ENCODE measurements at places on chromosomes 2 and 18.

- no peak for DNase-seq
These were observed 613.1 kb downstream of the ZEB2 start for GRCh38 chr2:143906850-143907249.

DNA sequence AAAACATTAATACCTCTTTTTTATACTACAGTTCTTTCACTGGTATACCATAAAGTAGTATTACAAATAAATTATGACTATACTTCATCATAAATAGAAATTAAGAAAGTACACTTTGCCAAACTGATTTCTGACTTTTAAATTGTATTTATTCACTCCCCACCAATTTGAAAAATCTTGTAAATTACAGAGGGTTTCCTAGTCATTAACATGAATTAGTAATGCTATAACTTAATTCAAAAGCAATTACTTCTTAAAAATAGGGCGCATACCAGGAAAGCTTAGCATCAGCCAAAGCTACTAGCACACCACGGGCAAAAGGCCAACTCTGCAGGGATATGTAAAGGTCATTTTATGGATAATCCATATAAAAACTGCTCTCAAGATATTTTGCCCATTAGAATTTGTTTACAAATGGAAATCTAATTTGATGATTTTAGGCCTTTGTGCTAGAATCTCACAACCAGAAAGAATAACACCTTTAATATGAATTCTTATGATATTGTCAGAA lies 142.3 kb downstream of the PIGN start:
- DNase-seq = no peak

DNA sequence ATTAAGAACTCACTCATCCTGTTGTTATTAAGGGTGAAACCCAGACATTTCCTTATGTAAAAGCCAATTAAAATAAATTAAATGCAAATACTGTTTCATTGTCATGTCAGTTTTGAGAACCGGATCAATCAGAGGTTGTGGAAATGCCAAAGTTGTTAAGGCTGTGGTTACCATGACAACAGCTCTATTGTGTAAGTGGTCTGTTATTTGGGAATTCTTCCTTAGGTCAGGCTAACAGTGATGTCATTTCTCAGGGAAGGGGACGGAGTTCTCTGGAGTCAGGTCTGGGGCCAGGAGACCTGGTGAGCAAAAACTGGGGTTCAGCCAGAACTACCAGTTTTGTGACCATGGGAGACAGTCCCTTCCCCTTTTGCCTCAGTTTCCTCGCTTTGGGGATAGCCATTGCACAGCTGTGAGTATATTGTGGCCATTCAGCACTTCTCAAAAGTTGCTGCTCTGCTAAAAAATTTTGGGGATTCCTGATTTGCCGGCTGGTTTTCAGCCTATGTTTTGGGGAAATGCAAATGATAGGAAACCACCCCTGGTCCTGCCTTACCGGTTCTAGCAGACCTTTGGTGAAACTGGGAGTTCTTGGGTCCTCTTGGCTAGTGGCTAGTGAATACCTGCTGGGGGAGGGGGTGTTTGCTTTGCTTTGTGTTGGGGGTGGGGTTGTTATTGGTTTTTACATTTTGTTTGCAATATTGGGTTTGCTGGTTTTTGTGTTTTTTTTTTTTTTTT lies 21.6 kb downstream of the HPCAL1 start:
- no peak for DNase-seq

GRCh38 chr2:31170071-31170698 lies 31.9 kb upstream of the GALNT14 start:
- DNase-seq = peak; percentile 28

GRCh38 chr2:118047380-118047826 lies 33.5 kb upstream of the CCDC93 start:
- DNase-seq = no peak
